Activated T-cell treated with anti-CD3 and anti-CD28 coated beads, Interleukin-2, amount 50 U/mL, for 24 hours (primary cell): ENCODE measurements at places on chromosomes 5 and 9.

- DNase-seq: no peak
Observed at GRCh38 chr5:131794586-131794985, 2.2 kb downstream of the FNIP1 start.

DNA sequence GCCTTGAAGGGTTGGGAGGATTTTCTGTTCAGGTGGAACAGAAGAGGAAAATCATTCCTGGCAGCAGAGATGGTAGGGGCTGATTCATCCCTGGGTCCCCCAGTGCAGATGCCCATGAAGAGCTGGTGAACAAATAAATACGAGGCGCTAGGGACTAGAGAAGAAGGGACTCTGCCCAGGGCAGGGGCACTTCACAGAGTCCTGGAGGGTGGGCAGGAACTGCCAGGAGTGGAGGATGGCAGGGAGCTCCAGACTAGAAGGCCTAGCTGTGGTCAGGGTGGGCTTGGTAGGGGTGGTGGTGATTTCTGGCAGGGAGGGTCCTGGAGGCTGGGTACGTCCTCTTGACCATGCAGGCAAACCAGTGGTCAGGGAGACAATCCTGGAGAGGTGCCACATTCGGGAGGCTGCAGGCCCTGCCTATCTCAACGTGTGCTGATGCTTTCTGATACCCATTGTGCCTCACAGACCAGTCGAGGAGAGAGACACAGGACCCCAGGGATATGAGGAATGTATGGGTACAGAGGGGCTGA lies 69.9 kb downstream of the CRB2 start:
- DNase-seq: no peak

DNA sequence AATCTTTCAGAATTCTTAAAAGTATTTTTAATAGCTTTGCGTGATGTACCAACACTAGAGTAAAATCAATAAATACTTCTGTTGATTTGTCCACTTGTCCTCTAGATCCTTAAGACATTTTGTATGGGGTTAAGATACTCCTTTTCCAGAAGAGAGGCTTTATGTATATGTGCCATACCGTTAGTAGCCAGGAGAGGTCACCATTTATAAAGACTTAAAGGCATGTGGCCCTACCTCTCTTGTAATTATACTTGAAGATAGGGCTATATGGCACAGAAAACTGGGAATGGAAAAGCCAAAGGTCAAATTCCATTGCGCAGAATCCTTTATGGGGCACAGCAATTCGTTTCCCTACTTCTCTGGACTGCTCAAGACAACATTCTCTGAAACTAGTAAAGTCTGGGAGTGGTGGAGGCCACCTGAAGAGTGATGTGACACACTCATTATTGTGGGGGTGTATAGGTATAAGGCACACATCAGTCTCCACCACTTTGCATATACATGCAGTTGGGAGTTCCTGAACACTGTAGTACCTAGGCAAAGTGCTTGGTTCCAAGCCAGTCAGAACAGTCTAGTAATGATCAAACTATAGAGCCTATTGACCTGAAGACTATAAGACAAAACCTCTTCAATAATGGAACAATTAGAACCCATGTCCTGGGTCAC lies 140.1 kb upstream of the FBXL17 start:
- no peak for DNase-seq

- no peak for DNase-seq
Observed at GRCh38 chr5:77828445-77828844, 52.3 kb upstream of the TBCA start.

GRCh38 chr9:127523312-127523851 lies 72.1 kb downstream of the LRSAM1 start:
- DNase-seq: peak; percentile 51

DNA sequence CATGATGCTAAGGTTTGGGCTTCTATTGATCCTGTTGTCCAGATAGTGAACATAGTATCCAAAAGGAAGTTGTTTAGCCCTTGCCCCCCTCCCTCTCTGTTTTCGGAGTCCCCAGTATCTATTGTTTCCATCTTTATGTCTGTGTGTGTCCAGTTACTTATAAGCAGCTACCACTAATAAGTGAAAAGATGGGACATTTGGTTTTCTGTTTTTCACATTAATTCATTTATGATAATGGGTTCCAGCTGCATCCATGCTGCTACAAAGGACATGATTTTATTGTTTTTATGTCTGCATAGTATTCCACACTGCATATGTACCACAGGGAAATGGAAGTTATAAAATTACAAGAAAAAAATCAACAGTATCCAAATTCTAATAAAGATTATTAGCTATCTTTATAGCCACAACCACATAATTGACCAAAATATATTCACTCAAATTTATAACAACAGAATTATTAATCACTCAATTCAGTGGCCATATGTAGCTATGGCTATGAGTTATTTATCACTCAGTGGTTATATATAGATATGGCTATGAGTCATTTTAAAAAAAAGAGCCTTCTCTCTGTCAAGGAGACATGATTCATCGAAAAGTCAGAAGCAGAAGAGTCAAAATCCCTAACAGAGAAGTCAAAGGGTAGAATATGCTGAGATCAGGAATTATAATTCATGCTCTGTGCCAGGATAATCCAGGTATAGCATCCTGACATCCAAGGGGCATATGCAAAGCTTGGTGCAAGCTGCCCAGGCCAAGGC lies 367.5 kb downstream of the DEPDC1B start:
- no peak for DNase-seq

GRCh38 chr5:179298181-179298993 lies 46.9 kb downstream of the ADAMTS2 start:
- DNase-seq: no peak

GRCh38 chr5:156329171-156329611 lies 2.2 kb downstream of the SGCD start:
- no peak for DNase-seq

DNA sequence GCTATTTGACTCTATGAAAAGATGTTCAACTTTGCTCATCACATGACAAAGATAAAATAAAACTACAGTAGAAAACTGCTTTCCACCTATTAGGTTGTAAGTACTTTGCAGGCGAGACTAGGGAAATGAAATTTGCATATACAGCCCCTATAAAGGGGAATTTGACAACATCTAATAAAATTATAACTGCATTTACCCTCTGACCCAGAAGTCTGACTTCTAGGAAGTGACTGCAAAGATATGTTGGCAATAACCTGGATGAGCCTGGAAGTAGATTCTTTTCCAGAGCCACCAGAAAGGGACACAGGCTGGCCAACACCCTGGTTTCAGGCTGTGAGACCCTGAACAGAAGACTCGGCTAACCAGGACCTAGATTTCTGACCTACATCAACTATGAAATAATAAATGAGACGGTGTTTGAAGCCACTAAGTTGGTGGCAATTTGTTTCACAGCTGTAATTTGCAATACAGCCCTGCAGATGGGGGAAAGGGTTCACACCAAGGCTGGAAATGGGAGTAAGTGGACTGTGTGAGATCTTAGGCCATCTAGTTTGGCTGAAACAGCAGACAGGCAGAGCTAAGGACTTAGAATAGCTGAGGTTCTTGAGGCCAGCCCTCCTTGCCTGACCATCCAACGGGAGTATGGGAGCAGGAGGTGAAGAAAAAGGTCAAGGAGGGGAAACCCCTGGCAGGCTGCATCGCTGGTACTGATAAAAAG lies 106.6 kb downstream of the SIL1 start:
- no peak for DNase-seq

DNA sequence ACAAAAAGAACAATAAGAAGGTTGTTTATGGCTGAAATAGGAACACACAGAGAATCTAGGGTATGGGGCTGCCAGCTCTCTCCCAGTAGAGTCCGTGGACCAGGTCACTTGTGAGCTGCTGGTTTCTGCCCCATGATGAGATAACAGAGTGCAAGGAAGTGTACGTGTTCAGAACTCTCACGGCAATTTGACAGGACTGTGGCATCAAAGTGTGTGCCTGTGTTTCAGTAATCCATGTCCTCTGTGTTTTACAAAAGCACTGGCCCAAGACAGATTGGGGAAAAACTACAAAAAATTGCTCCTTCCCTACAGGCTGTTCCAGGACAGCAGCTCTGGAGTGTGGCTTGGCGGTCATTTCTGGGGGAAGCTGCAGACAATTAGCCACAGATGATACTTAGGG lies 184.6 kb downstream of the AUH start:
- peak; percentile 32 for DNase-seq

DNA sequence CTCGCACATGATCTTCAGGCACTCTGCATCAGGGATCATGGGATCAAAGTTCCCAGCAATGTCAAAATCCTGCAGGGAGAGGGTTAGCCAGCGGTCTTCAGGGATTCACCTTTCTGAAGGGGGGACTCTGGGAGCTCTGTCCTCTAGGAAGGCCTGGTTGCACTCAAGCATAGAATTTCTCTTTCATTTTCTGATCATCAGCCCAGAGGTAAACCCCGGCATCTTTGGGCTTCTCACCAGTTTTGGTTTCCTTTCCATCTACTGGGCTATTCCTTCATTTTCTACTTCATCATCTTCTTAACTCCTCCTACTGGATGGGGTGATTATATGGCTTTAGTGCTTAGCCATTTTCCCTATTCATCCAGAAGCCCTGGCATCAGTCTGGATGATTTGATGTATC lies 4.6 kb upstream of the DND1 start:
- no peak for DNase-seq

GRCh38 chr5:175921061-175921730 lies 46.9 kb downstream of the THOC3 start:
- no peak for DNase-seq

DNA sequence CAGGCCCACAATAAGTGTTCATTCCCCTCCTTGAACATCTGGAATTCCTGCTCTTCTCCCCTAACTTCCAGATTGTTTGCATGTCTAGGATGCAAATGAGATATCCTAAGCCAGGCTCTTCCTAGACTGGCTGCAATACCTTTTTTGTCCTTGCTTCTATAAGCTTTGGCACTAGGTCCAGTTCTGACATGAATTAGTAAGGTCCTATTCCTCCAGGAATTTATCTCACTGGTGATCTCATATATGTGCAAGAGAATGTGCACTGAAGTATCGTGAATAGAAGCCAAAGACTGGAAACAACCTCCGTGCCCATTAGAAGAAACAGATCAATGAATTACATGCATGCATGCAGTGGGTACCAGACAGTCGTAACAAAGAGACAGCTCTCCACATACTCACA lies 25.2 kb downstream of the DUSP1 start:
- no peak for DNase-seq

DNA sequence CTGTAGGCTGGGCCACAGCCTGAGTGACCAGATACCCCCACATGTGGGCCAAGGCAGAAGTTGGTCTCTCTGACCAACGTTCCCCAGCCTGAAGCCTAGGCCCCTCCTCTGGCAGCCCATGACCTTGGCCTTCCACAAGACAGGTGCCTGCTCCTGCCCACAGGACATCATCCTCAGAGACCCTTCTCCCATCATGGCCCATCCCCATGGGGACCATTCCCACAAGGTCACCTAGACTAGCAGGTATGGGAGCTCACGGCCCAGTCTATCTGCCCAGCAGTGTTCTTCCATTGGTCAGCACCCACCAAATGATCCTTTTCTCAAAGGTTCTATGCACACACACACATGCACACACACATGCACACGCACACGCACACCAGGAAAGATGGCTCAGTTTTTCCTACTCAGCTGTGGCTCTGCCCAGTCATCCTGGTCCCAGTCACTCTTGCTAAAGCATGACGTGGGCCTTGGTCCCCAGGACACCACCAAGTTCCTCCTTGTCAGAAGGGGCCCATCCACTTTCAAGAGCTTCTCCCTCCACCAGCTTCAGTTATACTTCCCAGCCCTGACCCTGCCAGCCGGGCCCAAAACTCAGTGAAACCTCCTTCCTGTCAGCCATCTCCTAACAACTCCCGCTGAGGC lies 65.4 kb downstream of the PAX5 start:
- DNase-seq: no peak

- DNase-seq: no peak
Observed at GRCh38 chr5:173457482-173457881, 129.3 kb upstream of the STC2 start.

GRCh38 chr5:88787856-88788255 lies 95.1 kb downstream of the MEF2C start:
- no peak for DNase-seq

DNA sequence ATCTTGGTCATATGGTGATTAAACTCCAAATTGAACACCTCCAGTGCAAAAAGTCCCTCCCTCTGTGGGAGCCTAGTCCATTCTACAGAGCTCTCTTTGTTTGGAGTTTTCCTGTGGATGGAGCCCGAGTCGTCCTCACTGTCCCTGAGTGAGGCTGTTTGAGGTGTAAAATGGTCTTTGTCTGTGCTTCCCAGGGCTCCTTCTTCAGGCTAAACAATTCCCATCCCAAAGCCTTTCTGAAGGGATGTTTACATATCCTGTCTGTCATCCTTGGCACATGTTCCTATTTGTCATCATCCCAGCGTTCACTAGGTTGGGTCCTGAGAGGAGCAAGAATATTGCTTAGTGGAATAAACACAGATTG lies 68.9 kb downstream of the COL27A1 start:
- no peak for DNase-seq

DNA sequence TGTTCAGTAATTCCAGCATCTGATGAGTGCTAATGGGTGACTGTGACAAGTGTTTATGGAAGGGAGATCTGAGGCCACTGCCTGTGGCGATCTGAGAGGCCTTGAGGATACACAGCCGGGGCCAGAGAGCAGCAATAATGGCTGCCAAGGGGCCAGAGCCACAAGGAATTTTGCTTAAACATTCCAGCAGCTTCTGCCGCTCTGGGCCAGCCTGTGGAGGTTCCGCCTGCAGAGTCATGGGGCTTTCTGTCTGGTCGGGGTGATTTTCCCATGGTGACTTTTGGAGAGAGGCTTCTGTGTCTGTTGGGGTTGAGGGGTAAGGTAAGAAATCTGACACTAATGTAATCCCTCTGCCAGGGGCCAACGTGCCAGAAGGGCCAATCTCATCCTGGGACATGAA lies 353.5 kb downstream of the ADAMTS6 start:
- no peak for DNase-seq

DNA sequence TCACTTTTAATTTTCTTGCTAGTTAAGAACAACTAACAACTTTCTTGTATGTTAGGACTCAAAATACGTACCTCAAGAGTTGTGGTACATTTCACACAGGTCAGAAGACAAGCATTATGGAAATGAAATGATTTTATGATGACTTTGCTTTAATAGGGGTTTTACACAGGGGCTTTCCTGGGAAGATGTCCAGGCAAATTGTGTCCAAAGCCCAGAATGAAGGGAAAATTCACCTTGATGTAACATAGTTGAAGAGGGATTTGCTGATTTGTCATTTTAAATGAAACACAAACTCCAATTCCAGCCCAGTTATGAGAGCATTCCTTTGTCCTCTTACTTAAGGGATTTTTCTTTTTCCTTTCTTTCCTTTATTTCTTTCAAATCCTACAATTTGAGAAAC lies 89.2 kb downstream of the ARL15 start:
- DNase-seq: no peak

DNA sequence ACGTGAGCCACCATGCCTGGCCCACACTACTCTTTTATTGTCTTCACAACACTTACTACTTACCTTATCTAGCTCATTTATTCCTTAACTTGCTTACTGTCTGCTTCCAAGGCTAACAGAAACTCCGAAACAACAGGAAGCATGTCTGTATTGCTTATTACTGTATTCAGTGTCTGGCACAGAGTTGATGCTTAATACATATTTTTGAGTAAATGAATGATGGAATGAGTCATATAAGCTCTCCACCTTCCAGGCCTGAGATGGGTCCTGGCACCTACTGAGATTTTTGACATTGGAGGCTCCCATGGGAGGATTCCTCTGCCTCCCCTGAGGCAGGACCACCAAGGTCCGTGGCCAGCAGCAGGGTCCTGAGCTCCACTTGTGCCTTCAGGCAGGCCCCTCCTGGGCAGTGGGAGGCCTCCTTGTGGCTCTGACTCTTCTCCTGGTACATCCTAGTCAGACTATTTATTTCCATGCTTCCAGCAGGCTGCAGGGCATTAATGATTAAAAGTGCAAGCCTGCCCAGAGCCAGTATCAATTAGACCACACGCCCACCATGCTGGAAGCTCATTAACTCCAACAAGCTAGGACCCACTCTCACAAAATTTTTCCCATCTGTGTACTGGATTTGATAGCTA lies 76.5 kb upstream of the CTNNA1 start:
- DNase-seq: no peak
